ENCODE measurements at places on chromosomes 3 and 15. TPM values are rescaled to one million over a fixed set of nuclear protein-coding genes. Genes with fewer than 3 reads are reported as not detected.
A peak's percentile ranks its signal among the peaks of the same experiment; 100 is the strongest.

DNA sequence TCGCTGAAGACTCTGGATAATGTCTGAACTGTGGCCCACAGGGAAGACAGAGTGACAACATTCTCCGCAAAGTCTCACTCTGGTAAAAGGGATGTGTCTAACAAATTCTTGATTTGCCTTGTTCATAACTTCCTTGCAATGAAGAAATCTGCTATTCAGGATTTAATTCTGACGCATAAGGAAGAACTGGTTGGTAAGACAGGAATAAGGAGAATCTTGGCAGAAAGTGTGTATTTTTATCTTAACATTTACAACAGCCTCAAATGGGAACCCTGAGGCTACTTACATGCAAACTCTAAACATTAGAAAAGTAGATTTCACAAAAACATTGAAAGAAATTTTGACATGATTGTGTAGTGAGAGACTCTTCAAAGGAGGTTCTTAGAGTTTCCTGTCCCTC is 10.8 kb upstream of the PLD1 start:
- DNase-seq: no peak

DNA sequence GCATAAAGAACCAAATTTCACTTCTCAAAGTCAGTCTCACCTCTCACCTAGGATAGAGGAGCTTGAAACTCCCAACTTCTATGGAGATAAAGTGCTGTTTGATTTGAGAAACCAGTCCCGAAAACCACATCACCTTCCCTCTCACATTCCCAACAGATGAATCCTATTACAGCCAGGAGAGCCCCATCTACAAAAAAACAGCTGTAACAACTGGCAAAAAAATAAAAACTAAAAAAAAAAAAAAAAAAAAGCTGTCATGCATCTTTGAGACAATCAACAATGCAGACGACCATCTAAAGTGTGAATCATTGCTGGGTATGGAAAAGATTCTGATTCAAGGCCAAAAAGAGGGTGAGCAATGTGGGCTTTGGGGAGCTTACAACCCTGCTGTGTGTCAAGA is 23.8 kb downstream of the HOMER2 start:
- DNase-seq: no peak

- no peak for DNase-seq
Measured at GRCh38 chr3:23804441-23805209, 1.1 kb upstream of the UBE2E1 start.

DNA sequence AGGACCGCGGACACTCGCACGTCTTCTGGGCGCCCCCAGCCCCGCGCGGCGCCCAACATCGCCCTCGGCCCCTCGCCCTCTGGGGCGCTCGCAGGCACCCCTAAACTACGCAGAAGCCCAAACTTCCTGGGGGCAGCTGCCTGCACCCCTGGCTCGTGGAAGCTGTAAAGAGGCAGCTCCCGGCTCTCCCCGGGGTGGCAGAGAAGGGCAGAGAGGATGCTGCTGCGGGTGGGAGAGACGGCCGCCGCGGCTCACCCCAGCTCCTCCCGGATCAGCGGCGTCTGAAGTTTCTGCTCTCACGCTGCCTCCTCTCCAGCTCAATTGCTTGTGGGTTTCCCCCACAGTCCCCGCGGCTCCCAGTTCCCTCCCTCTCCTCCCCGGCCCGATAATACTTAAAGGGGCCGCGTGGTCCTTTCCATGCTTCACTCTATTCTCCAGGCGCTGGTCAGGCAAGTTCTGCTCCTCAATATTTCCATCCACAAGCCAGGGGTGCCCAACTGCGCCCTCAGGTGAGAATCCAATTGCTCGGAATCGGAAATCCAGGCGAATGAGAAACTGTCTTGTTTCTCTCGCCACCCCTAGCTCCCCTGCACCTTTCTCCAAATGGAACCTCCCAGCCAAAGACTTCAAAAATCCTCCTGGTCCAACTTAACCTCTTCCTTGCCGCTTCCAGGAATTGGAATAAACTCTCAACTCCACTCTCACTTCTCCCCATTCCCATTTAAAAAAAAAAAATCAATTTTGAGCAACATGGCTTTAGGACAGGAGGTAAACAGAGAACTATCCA is 748.5 kb downstream of the ROBO1 start:
- peak; percentile 80 for DNase-seq

DNA sequence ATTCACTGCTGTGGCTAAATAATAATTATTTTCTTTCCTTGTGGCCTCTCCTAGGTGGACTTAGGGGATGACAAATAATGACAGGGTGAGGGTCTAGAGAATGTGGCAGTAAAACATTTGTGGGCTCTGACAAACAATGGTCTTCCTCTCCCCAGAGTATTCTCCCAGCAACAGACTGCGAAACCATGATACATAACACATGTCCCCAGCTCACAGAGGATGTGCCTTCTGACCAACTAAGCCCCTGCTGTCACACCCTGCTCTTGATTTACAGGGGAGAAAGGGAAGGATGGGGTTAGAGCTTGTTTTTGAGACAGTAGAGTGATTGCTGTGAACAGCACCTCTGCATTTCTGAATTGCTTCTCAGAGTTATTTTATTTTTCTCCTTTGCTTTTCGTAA is 116.6 kb upstream of the CTDSPL start:
- no peak for DNase-seq

DNA sequence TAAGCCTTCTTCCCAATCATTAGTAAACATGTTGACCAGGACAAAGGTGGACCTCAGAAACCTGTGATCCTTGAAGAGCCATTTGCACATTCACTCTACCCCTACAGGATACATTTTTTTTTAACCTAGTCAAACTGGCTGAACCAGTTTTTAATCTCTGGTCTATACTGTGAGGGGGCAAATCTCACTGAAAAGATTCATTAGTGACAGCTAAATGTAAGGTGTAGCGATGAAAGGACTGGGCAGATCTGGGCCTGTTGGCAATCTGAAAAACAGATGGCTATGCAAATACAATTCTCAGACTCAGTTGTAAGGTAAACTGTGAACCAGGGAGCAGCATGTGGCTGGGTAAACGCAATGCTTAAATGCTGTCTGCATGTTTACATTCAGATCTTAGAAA is 75.6 kb upstream of the SNTN start:
- no peak for DNase-seq

DNA sequence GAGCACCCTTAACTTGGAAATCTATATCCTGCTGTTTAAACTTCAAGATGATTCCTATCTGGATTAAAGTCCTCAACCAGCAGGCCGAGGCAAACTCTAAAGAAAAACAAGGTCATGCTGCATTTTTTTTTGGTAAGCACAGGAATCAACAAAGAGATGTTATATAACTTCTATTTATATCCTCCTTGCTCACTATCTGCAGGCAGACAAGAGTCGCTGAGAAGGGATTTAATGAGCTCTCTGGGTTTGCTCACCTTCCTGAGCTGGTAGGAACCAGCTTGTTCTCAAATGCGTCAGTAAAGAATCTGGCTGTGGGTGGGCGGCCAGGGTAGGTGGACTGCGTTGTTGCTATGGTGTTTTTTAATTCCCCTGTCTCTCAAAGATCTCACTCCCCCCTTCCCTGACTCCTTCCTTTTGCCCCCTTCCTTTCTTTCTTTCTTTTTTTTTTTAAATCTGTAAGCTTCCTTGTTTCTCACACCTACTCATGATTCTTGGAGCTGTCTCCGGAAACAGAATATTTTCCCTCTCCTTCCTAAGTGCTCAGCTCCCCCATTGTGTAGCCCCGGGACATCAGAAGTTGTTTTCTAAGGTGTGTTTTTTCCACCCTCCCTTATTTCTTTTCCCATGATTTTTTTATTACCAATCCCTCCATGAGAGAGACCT is 228.8 kb upstream of the BHLHE40 start:
- no peak for DNase-seq

GRCh38 chr3:34150992-34151391 is 352.6 kb downstream of the PDCD6IP start:
- DNase-seq: no peak

- DNase-seq: no peak
Measured at GRCh38 chr3:127328421-127328820, 40.6 kb upstream of the PRR20G start.

GRCh38 chr15:57732526-57733331 is 26.2 kb downstream of the POLR2M start:
- peak; percentile 49 for DNase-seq

DNA sequence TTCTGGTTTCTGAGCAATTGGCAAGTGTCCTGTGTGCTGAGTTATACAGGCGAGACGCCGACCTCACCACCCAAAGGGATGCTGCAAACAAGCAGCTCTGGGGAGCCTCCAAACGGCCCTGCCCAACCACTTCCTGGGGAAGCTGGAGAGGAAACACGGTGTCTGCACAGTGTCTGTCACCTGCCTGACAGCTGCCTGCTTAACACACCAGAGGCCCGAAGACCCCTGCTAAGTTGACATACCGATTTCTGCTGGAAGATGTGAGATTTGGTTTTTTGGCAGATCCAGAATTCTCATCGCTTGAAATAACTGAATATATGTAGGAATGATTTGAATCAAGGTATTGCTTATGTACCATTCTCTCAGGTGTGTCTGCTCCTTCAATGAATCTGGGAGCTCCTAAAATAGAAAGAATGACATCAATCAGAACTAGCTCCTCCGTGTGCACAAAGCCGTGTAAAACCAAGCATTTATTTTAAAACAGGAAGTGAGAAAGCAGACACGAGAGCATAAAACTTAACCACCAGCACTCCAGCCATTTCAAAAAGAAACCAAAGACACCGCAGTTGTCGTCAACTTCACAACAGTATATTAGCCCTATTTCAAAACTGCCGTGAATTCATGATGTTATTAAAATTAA is 27.2 kb downstream of the LRRC2 start:
- DNase-seq: peak; percentile 60

DNA sequence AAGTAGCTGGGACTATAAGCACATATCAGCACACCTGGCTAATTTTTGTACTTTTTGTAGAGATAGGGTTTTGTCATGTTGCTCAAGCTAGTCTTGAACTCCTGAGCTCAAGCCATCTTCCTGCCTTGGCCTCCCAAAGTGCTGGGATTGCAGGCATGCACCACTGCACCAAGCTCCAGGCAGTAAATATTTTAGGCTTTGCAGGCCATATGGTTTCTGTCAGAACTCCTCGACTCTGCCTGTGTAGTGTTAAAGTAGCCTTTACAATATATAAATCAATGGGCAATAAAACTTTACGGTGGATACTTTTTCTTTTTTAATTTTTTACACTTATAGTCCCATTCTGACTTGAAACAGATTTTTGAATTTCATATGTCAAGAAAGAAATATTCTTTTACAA is 41.6 kb downstream of the DAG1 start:
- no peak for DNase-seq

- no peak for DNase-seq
Measured at GRCh38 chr3:171267104-171267503, 193.1 kb downstream of the TNIK start.

DNA sequence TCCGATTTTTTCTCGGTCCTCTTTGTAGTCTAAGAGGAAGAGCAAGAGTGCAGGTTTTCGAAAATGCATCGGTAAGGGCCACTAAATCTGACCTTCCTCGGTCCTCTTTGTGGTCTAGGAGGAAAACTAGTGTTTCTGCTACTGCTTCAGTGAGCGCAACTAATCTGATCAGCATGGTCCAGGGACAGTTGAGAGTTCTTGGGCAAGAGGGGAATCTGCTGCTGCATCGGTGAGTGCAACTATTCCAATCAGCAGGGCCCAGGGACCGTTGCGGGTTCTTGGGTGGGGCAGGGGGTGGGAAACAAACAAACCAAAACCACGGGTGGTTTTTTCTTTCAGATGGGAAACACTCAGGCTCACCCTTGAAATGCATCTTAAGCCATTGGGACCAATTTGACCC is 10.5 kb upstream of the OSBPL11 start:
- no peak for DNase-seq

GRCh38 chr15:48592221-48592731 is 53.2 kb downstream of the FBN1 start:
- no peak for DNase-seq

- DNase-seq: no peak
Measured at GRCh38 chr3:120161902-120162301, 67.7 kb upstream of the GSK3B start.

DNA sequence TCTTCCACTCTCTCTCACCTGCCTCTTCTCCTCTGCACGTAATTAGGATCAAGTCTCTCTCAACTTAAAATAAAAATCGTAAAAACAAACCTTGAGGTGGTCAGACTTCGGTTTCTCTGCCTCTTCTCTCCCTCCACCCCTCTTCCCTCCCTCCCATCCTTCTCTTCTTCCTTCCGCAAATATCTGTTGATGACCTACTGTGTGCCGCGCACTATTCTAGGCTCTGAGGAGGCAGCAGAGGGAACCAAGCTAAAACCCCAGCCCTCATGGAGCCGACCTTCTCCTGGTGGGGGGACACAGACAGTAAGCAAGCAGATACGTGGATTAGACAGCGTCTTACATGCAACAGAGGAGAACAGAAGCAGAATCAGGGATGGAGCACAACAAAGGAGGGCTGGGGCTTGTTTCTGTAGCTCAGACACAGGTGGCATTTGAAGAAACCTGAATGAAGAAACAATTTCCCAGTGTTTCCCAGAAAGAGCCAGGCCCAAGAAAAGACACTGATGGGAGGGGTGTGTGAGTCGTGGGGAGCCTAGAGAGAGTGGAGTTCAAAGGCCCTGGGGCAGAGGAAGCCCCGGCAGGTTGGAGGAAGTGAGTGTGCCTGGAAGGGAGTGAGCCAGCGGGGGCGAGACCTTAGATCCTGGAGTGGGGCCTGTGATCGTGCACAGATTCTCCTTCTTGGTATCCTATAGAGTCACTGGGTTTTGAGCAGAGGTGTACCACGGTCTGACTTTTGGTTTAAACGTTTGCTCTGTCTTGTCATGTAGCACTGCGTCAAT is 80.5 kb downstream of the TOP2B start:
- no peak for DNase-seq

GRCh38 chr15:87354661-87355410 is 901.7 kb downstream of the NTRK3 start:
- DNase-seq: no peak

GRCh38 chr3:190747571-190747970 is 114.9 kb downstream of the GMNC start:
- no peak for DNase-seq

DNA sequence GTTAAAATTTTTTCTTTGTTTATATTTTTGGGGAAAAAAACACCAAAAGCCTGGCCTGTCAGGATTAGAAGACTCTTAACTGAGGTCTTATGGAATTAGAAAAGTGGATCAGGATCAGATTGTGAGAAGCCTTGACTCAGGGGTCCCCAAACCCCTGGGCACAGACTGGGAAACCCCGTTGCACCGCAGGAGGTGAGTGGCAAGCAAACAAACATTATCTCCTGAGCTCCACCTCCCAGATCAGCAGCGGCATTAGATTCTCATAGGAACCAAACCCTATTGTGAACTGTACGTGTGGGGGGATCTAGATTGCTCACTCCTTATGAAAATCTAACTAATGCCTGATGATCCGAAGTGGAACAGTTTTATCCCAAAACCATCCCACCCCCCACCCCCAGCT is 117.2 kb downstream of the TCF12 start:
- no peak for DNase-seq

GRCh38 chr3:66041116-66041515 is 2.4 kb upstream of the MAGI1 start:
- DNase-seq: no peak

- no peak for DNase-seq
Measured at GRCh38 chr3:105960381-105960780, 91.6 kb upstream of the CBLB start.

GRCh38 chr3:119937229-119937628 is 155.3 kb downstream of the NR1I2 start:
- no peak for DNase-seq

The CCR1 gene
- 2.4 TPM for total RNA-seq

The FHIT gene
- 18.2 TPM for total RNA-seq

The RTP1 gene
- not detected for total RNA-seq

The TMEM266 gene
- 0.10 TPM for total RNA-seq

The PARL gene
- total RNA-seq: 58.0 TPM

The ALPK3 gene
- 118 TPM for total RNA-seq

The HDAC11 gene
- total RNA-seq: 39.8 TPM

The ACSBG1 gene
- total RNA-seq: 0.05 TPM

The CTXN2 gene
- not detected for total RNA-seq

The MAP1A gene
- total RNA-seq: 13.0 TPM

The B3GALNT1 gene
- total RNA-seq: 56.3 TPM

The SCAANT1 gene
- total RNA-seq: not detected
